ENCODE measurements at places on chromosomes 2 and 18. TPM values are rescaled to one million over a fixed set of nuclear protein-coding genes. Genes with fewer than 3 reads are reported as not detected.
A peak's percentile ranks its signal among the peaks of the same experiment; 100 is the strongest.

Gene SPOPL
- total RNA-seq = 24.7 TPM

Gene ANKRD30BL
- not detected for total RNA-seq

Gene SLC9A2
- total RNA-seq = 0.52 TPM

Gene MMADHC
- 101 TPM for total RNA-seq

Gene GAL3ST2
- total RNA-seq = not detected

GRCh38 chr18:3930126-3931012, 480.4 kb downstream of the TGIF1 start:
- DNase-seq = no peak
- no peaks in the 10 kb centered on the region for H3K36me3 ChIP-seq
- no peak overlapping the region for H3K4me3 ChIP-seq
- no peaks in the 10 kb centered on the region for H3K27me3 ChIP-seq

DNA sequence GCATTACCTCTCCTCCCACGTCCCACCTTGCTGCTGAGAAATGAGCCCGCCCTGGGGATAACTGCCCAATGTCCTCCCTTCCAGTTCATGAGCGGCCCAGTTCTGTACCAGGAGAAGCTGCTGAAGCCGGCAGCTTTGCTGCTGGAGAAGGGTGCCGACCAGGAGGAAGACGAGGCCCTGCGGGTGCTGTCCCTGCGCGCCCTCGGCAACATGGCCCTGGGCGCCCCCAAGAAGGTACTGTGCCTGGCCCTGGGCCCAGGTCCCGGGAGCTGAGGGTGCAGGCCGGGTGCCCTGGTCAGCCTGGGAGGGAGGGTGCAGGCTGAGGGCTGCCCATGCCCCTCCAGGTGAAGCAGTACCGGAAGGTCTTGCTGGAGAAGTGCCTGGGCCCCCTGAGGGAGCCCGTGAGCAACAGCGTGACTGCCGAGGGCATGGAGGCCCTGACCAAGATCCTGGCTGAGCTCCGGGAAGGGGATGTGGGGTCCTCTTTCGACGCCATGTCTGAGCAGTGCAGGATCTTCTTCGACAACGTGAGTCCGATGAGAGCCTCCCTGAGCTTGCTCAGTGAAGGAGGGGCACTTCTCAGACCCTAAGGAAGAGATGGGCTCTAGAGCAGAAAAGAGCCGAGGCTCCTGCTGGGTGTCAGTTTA, 25.7 kb downstream of the HJURP start:
- no peak overlapping the region for H3K4me3 ChIP-seq
- H3K27me3 ChIP-seq = no peaks in the 10 kb centered on the region
- no peak overlapping the region for H3K27ac ChIP-seq
- DNase-seq = no peak
- H3K36me3 ChIP-seq = no peaks in the 10 kb centered on the region

GRCh38 chr2:54545702-54546450, 89.7 kb downstream of the SPTBN1 start:
- no peak for DNase-seq
- H3K36me3 ChIP-seq = peaks cover 9% of the 10 kb centered on the region
- H3K27me3 ChIP-seq = no peaks in the 10 kb centered on the region
- H3K27ac ChIP-seq = peak overlapping the region; percentile 46

- no peak overlapping the region for H3K4me3 ChIP-seq
- H3K27ac ChIP-seq = no peak overlapping the region
- no peak for DNase-seq
Measured at GRCh38 chr2:125656190-125656589, 999.8 kb upstream of the GYPC start.

DNA sequence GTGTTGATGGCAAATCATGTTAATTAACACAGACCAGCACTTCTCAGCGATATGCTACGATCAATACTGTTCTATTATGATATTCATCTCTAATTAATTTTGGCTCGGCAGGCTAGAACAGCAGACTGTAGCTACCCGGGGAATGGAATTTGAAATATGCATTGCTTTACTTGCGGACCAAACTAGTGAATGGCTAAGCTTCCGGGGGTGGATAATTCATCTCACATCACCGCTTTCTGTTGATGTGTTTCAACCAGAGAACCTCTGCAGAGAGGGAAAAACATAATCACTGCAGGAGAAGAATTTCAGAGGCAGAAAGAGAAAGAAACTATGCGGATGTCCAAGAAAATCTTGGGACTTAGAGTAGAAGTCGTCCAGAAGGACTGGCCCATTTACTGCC, 490.9 kb downstream of the STK39 start:
- no peaks in the 10 kb centered on the region for H3K4me1 ChIP-seq
- H3K27me3 ChIP-seq = no peaks in the 10 kb centered on the region
- no peak overlapping the region for H3K4me3 ChIP-seq
- H3K36me3 ChIP-seq = no peaks in the 10 kb centered on the region
- no peak overlapping the region for H3K27ac ChIP-seq
- no peak for DNase-seq

GRCh38 chr2:120132190-120132589, 91.0 kb downstream of the TMEM185B start:
- peaks cover 14% of the 10 kb centered on the region for H3K36me3 ChIP-seq
- H3K27ac ChIP-seq = no peak overlapping the region
- no peak for DNase-seq
- H3K4me1 ChIP-seq = peaks cover 7% of the 10 kb centered on the region

DNA sequence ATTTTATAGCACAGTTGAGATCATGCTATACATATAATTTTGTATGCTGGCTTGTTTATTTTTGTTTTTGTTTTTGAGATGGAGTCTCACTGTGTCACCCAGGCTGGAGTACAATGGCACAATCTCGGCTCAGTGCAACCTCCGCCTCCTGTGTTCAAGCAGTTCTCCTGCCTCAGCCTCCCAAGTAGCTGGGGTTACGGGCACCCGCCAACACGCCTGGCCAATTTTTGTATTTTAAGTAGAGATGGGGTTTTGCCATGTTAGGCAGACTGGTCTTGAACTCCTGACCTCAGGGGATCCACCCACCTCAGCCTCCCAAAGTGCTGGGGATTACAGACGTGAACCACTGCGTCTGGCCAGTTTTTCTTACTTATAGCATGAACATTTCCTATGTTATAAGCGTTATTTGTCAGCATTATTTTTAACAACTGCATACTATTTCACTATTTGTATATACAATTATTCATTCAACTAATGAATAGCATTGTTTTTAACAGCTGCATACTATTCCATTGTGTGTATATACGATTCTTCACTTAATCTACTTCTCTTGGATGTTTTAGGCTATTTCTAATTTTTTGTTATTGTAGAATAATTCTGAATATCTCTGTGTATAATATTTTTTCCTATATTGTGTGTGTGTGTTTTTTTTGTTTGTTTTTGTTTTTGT, 3.5 kb downstream of the EHD3 start:
- DNase-seq = no peak
- H3K4me3 ChIP-seq = no peak overlapping the region
- H3K27ac ChIP-seq = no peak overlapping the region
- no peaks in the 10 kb centered on the region for H3K27me3 ChIP-seq
- no peaks in the 10 kb centered on the region for H3K36me3 ChIP-seq

DNA sequence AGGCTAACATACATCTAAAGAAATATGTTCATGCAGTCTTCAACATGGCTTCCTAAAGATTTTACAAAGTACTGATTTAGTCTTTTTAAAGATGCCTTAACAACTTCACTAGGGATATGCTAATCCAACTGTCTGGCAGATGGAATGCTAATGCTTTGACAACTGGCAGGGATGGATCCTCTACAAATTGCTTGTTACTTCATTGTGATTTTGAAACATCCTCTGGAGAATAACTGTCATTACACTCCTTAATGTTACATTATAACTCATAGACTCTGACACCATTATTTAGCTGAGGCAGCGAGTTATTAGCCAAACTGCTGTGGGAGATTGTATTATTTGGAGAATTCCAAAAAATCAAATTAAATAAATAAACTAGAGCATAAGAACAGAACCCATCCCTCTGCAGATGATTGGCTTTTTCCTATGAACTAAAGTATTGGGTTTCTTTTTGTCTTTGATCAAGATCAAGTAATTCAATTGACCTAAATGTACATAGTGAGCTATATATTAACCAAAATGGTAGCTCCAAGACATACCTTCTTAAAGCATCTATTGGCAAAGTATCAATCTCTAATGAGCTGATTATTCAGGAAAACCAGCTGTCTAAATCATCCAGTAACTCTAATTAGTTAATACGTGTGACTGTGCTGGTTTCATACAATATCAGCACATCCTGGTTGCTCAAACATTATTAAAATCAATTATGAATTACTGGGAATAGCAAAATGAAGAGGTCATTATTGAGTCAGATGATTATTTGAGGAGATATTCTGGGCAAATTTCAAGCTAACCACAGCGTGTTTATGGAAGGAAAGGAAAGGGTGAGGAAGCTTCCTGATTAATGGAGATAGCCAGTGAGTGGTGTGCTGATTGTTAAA, 321.3 kb upstream of the TFPI start:
- peak; percentile 29 for DNase-seq
- no peaks in the 10 kb centered on the region for H3K27me3 ChIP-seq
- H3K27ac ChIP-seq = no peak overlapping the region
- H3K36me3 ChIP-seq = no peaks in the 10 kb centered on the region
- H3K4me1 ChIP-seq = no peaks in the 10 kb centered on the region

- peak; percentile 58 for DNase-seq
- no peak overlapping the region for H3K4me3 ChIP-seq
- H3K27me3 ChIP-seq = no peaks in the 10 kb centered on the region
- no peak overlapping the region for H3K27ac ChIP-seq
- no peaks in the 10 kb centered on the region for H3K36me3 ChIP-seq
Measured at GRCh38 chr2:12005886-12006681, 259.7 kb downstream of the LPIN1 start.

DNA sequence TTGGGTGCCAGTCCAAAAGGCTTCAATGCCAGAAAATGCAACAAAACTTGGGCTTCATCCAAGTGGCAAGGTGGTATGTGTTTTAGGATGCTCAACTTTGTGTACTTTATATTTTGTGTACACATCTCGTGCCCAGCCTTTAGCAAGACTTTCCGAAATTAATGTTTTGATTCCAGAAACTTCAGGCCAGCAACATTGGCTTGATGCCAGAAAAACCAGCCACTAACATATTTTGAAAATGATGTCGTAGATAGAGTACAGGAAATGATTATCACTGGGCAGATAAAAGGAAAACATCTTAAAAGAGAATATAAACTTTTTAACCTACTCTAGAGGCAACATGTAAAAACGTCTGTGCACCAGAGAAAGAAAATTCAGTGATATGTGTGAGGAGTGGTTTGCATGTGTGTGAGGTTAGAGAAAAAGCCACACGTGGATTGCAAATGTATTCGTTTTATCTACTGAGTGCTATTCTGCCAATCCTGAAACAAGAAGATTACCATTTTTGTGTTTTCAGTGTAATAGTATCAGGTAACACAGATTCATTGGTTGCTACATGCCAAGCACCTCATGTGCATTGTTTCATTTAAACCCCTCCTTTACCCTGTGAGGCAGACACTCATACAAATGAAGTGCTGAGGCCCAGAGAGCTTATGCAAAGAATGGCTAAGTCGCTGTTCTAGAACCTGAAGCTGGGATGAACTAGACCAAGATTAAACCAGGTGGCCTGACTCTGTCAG, 264.8 kb downstream of the C1D start:
- no peaks in the 10 kb centered on the region for H3K27me3 ChIP-seq
- DNase-seq = peak; percentile 90
- H3K36me3 ChIP-seq = no peaks in the 10 kb centered on the region

DNA sequence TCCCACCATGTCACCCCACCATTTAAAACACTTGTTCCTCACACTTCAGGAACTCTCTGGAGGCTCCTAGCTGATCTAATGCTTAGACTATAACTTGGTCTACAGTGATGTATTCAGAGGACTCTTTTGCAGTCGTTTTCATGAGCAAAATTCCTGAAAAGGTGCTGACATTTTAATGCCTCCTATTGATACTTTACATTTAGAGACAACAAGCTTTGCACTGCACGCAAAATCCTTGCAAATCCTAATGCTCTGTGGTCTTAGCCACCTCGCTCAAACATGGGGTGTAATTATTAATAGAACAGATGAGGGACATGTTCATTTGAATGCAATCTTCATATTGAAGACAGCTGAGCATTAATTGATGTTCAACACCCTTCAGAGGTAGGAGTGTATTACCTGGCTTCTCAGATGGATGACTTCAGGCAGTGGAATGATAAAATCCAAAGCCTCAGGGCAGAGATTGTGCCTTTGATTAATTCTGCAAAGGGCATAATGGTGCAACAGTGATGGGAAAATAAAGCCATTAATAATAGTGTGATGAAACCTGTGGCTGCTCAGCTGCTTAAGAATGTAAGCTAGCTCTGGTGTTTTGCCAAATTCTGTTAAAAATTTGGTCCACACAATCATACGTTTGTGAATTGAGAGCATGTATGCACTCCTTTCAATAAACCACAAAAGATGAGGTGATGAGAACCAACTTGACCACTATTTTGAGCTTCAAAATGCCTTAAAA, 5.4 kb downstream of the CTAGE1 start:
- H3K4me1 ChIP-seq = peaks cover 12% of the 10 kb centered on the region
- no peak overlapping the region for H3K4me3 ChIP-seq
- no peak for DNase-seq
- H3K36me3 ChIP-seq = no peaks in the 10 kb centered on the region
- H3K27ac ChIP-seq = no peak overlapping the region

DNA sequence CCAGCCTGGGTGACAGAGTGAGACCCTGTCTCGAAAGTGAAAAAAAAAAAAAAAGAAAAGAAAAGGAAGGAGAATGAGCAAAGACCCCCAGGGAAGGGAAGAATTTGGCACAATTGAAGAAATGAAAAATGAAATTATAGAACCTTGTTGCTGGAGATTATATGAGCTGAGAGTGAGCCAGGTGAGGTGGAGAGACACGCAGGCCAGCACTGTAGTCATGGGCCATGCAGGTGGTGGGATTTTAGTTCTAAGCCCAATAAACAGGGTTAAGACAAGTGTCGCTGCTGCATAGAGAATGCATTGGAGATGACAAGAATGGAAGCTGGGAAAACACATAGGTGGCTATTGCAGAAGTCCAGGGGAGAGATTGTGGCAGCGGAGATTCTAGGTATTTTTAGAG, 32.3 kb downstream of the FBLN7 start:
- H3K4me3 ChIP-seq = no peak overlapping the region
- no peaks in the 10 kb centered on the region for H3K4me1 ChIP-seq
- no peaks in the 10 kb centered on the region for H3K36me3 ChIP-seq

DNA sequence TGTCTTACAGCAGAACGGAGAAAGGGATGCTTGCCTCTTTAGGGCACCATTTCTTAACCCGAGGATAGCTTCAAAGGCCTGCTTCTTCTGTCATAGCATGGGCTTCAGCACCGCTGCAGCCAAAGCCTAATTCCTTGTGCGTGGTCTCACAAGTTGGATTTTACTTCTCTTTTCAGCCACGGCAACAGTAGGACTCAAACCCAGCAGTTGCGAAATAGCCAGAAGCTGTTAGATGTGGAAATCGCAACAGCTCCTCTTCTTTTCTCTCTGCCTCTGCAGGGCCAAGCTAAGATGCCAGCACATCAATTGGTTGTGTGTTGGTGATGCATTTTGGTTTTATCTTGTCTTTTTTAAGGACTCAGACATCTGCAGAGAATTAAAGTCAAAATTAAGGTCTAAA, 3.1 kb downstream of the NRXN1 start:
- no peaks in the 10 kb centered on the region for H3K4me1 ChIP-seq
- H3K27ac ChIP-seq = no peak overlapping the region
- no peaks in the 10 kb centered on the region for H3K36me3 ChIP-seq
- peak; percentile 7 for DNase-seq
